ENCODE measurements at places on chromosomes 1 and 21.

GRCh38 chr1:119010201-119010600 is 22.1 kb upstream of the TBX15 start:
- DNase-seq = no peak

DNA sequence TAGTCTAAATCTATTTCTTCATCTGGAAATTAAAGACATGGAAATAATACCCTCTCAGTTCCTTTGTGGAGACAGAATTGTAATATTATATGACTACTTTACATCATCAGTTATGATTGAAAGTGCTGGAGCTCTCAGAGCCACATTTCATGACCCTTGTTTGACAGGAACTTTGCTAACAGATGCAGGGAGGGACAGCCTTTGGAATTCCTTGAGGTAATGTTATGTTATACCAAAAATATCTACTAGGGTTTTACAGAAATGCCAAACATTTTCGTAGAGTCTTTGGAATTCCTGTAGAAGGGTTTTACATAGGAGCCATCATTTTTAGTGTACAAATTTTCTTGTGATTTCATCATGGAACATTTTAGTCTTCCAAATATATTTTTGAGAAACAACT is 57.4 kb upstream of the ADAMTS5 start:
- DNase-seq = no peak

GRCh38 chr1:238953448-238954010 is 432.8 kb upstream of the CHRM3 start:
- no peak for DNase-seq

DNA sequence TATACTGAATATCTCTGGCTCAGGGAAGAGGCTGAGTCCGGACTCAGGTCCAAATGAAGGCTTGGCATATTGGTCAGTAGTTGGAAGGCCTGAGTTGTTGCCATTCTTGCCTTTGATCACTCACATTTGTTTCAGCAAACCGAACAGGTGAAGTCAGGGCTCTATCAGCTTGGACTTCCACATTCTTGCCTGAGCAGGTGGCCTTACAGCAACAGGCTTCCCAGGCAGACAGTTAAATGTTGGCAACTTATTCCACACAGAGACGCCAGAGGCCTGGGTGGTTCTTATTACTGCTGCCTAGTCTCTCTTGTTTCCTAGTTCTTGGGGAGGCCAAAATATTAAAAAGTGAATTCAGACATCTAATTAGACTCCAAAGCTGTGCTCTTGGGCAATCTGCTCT is 36.6 kb downstream of the XCL2 start:
- no peak for DNase-seq

DNA sequence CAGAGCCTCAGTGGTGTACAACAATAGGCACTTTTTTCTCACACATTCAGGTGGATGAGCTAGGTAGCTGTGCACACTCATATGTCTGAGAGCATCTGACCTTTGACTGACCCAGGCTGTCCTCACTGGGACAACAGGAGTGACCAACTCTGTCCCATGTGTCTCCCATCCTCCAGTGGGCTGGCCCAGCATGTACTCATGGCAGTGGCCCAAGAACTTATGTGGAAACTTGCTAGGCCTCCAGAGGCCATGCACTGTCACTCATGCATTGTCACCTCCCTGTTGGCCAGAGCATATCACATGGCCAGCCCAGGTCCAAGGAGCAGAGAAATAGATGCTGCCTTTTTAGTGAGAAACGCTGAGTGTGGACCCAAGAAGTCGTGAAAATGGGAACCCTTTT is 158.8 kb downstream of the IGSF21 start:
- no peak for DNase-seq

DNA sequence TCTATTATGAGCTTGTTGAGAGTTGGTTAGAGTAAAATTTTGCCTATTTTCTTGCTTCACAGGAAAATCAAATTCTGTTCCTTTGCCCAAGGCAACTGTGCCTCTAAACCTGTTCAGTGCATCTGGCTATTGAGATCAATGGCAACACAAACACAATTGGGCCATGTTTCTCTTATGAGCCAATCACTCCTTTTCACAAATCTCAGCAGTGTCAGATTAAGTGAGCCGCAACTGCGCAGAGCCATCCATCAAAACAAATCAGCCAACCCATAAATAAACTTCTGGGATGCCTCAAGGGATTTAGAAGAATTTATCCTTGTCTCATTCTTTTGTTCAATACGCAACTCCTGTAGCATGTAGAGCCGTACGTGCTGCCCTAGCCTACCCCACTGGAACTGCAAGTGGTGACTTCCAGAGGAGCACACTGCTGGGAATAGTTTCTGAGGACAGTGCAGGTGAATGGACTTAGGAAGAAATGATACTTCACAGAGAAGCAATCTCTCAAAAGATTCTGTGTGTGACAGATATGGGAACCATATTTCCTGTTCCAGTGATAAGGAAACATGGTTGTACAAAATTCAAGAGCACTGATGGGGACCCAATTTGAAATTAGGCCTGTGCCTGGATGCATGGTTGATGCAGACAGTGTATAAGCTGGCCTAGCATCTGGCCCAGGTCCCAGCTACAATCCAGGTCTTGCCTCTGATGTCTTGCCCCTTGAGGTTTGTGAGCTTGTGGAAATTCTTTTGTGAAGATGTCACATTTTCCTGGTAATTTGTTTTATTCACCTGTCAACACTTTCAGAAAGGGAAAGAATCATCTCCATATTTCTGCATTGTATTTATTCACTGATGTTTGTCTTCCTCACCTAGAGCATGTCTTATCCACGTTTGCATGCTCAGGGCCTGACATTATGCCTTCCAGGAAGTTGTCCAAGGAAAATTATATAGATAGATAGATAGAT is 166.2 kb downstream of the URB2 start:
- no peak for DNase-seq

- no peak for DNase-seq
These were observed 8.6 kb upstream of the FOXE3 start for GRCh38 chr1:47407481-47407880.

DNA sequence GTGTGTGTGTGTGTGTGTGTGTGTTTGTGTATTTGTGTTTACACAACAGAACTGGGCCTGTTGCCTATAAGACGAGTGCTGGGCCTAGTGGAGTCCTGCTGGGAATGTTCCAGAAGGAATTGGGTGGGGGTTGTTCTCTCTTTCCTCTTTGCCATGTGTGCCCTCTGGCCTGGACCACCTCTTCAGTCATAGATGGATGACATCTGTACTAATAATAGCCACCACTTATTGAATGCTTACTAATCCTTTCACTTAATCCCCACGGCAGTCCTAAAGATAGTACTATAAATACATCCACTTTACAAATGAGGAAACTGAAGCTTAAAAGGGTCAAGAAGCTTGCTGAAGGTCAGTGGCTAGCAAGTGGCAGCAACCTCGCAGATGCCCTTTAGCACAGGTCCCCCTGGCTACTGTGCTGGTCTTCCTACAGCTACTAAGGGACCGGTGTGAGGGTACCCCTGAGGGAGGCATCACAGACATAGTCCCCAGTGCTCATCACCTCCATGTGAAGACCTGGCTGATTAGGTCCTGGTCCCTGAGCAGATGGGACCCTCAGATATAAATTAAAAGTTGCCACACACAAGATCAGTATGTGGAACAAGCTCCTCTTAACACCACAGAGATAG is 55.2 kb upstream of the KIF1B start:
- DNase-seq = no peak

DNA sequence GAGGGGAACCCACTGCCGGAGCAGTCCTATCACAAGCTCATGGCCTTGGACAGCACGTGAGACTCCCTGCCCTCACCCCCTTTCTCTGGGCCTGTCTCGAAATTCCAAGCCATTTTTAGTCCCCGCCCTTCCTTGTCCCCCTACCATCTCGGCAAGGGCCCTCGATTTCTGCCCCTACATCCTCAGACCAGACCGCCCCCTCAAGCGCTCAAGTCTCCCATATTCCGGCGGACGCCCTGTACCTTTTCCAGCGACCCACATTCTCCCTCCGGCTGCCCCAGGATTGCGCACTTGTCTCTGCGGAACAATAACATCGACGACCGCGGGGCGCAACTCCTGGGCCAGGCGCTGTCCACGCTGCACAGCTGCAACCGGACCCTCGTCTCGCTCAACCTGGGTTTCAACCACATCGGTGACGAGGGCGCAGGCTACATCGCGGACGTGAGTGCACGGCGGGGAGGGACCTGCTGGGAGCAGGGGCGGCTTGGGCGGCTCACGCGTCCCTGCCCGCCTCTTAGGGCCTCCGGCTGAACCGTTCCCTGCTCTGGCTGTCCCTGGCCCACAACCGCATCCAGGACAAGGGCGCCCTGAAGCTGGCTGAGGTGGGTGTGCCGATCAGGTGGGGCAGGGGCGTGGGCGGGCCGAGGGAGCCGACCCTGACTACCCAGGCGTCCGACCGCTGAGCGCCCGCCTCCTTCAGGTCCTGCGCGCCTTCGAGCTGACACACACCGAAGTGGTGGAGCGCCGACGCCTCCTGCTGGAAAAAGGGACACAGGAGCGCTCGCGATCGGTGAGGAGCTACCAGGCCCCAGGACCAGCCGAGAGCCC is 7.0 kb downstream of the LRRC71 start:
- DNase-seq = peak; percentile 73

DNA sequence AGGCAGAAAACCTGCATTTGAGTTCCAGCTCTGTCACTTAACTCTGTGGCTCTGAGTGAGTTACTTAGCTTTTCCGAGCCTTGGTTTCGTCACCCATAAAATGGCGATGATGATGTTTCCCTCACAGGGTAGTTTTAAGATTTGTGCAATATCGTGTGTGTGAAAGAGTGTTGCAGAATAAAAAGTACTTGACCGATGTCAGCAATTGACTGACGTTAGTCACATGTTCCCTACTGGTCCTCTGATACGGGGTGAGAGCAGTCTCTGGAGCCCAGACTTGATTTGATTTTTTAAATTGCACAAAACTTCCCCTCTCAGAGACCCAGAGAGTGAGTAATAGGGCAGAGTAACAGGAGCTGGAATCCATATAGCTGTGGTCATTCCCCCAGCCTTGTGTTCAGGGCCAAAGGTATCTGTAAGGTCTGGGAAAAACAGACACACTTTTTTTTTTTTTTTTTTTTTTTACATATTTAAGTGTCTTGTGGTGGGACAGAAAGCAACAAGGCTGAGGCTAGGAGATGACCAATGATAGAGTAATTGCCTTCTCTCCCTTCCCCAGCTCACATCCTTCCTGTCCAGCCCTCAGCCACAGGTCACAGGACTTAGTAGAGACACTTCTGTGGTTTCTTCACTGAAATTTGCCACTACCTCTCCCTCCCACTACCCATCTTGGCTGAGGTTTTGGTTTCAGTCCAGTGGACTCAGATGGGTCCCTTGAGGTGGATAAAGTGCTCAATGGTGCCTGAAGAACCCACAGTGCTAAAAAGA is 2.0 kb downstream of the FCER1G start:
- DNase-seq = no peak

- DNase-seq = no peak
These were observed 1705.3 kb downstream of the NCAM2 start for GRCh38 chr21:22703521-22703920.

- no peak for DNase-seq
These were observed 242.4 kb upstream of the TMEM51 start for GRCh38 chr1:14910984-14911721.

DNA sequence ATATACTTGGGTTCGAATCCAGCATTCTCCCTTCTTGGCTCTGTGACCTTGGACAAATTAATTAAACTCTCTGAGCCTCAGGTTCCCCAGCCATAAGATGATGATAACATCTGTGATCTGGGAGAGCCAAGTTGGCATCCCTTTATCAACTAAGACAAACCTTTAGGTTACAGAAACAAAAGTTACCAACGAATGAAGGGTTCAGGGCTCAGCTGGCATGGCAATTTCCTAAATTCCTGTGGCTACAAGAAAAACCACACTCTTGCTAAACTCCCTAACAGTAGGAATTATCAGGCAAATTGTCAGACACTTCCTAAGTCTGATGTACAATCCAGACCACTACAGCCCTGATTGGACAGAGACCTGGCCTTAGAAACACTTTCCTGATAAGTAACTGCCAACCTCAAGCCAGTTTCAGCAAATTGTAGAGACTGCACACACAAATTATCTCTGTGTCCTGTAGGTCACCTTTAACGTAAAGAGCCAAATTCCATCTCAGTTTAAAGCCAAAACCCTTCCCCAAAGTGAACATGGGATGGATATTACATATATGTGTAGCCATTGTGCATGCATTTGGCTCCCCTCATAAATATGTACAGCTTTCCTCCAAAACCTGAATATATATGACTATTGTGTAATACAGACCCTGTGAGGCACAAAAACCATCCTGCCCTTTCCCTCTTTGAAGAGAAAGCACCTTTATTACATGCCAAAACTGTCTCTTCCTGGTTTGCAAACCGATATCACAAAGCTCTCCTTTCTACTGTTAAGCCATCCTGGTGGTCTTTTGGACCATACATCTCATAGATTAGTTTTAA is 39.5 kb upstream of the EDARADD start:
- no peak for DNase-seq

Data from NCI-H1105 treated with DMSO at 0.1 percent for 48 hours (cell line).